EL (cell line): ENCODE measurements at places on chromosomes 11 and 22.

GRCh38 chr11:116881143-116881542 is 43.7 kb upstream of the APOA1 start:
- no peak for DNase-seq

DNA sequence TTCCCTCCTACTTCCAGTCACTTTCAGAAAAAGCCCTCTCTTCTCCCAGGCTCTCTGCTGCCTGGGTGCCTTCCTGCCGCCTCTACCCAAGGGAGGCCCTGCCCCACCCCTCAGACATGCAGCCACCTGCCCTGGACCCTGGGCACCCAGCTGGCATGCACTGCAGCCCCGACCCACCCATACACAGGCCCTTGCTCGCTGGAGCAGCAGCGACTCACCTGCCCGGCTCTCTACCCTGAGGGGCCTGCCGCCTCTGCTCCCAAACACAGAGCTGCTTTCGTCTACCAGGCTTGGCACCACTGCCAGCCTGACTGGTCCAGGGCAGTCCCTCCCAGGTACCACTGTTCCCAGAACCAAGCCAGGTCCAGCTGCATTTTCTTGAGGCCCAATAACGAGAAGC is 1.2 kb upstream of the TSSK2 start:
- DNase-seq = no peak

DNA sequence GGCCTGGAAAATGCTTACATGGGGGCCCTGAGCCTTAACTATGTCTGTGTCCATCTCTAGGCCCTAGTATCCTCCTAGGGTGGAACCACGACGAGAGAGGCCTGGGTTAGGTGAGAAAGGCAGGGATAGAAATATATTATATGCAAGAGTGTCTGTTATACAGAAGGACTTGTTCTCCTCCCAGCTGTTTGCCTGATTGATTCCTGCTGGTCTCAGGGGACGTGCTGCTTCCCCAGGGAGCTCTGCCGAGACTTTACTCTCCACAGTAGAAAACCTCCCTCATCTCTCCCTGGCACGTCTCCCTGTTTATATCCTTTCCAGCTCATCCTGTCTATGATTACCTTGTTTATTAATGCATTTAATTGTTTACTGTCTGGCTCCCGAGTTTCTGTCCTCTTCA is 132.6 kb downstream of the MIAT start:
- DNase-seq = no peak

DNA sequence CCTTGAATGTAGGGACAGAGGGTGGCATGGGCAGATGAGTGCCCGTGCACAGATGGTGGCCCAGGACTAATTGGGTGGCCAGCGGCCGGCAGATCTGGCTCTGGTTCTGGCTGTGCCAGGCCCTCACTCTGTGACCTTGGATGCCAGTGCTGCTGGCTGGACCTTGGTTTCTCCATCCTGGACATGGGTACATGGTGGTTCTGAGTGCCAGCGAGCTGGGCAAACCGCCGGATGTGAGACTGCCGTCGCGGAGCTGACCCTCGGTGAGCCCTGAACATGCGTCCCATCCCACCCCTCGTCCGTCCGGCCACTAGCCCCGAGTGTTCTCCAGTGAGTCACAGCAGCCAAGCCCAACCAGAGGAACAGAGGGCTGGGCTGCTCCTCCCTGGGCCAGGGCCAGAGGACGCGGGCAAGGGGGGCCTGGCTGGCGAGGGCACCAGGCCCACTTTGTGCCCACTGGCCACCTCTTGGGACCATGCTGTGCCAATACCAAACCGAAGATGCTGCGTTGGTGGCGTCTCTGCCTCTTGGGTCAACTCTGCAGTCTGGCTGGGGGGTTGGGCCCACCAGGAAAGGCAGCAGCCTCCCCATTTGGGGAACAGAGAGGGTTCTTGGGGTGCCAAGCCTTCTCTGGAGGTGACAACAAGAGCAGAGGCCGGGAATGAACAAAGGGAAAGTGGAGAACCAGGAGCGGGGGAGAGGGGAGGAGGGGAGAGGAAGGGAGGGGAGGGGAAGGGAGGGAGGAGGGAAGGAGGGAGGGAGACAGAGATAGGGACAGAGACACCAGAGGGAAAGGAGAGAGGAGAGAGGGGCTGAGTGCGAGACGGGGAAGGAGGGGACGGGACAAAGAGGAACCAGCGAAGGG is 10.7 kb downstream of the LSP1 start:
- DNase-seq = peak; percentile 91

- no peak for DNase-seq
Measured at GRCh38 chr11:95256321-95256779, 25.3 kb upstream of the SESN3 start.

- DNase-seq = no peak
Measured at GRCh38 chr11:78685156-78685555, 110.5 kb upstream of the NARS2 start.

DNA sequence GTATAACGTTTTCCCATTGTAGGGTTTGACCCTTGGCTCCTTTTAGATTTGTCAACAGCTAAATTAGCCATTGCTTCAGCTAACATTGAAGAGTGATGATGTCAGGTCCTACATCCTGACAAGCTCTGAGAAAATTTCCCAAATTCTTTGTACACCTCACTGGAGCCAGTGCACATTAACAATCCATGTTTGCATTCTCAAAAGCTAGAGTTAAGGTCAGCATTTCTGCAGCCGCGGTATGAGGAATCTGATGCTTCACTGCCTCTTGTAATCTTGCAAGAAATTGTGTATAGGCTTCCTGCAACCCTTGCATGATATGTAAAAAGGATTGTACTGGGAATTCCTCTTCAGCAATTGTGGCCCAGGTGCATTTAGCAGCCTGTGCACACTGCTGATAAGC is 33.1 kb upstream of the NCAM1 start:
- no peak for DNase-seq

GRCh38 chr22:42909363-42910058 is 52.4 kb upstream of the ARFGAP3 start:
- no peak for DNase-seq

GRCh38 chr22:19713245-19713644 is 1.1 kb upstream of the SEPTIN5 start:
- no peak for DNase-seq

GRCh38 chr11:7673724-7674434 is 579 bp upstream of the CYB5R2 start:
- peak; percentile 71 for DNase-seq

DNA sequence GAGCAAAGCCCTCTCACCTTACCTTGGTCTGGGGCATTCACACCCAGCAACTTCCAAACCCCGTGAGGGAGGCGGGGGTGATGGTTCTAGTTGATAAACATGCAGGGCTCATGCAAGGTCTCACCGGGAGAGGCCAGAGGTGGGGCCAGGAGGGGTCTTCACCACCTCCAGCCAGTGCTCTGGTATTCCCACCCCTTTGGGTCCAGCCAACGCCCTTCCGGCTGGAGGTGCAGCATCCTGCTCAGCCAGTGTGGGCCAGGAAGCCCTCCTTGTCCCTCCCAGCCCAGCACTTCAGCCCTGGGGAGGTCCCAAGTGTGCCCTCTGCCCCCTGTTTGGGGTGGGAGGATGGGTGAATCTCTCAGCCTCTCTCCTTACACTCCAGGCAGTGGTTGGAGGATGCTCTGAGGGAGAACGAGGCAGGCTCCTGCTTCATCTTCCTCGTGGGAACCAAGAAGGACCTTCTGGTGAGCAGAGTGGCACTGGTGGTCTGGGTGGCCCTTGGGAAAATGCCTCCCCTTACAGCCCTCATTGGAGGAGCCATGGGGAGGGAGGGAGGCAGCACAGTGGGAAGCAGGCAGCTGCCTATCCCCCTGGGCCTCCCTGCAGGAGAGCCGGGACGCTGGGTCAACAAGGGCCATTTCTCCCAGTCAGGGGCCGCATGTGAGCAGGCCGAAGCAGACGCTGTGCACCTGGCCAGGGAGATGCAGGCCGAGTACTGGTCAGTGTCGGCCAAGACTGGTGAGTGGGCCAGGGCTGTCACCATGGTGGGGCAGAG is 13.4 kb downstream of the RAB36 start:
- DNase-seq = no peak

DNA sequence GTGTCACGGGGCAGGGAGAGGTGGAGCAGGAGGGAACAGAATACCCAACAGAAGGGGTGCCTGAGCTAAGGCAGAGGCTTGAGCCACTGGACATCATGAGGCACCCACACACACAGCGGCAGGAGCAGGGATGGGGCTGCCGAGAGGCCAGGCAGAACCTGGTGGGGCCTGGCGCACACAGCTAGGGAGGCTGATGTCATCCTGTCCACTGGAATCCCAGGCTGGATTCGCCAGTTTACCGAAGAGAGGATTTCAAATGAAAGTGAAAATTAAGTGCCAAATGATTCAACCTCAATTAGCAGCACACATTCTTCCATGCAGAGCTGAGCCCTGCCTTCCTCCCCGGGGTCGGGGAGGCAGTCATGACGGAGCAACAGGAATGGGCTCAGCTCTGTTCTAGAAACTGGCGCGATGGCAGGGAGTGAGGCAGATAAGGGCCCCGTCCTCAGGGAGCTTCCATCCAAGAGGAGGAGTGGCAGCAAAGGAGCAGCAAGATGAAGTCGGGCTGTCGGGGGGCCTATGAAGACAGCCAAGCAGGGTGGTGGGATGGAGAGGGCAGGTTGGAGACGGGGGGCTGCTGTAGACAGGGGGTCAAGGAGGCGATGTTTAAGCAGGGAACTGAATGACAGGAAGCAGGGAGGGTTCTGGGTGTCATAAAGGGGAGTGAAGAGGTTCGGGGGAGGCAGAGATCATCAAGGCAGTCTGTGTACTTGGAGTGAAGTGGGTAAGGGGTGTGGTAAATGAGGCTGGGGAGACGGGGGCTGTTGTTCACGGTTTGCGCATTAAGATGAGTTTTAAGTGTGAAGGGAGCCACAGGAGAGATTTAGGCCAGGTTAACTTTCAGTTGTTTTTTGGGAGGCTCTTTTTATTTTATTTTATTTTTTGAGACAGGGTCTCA is 6.4 kb downstream of the RAC2 start:
- DNase-seq = peak; percentile 21

DNA sequence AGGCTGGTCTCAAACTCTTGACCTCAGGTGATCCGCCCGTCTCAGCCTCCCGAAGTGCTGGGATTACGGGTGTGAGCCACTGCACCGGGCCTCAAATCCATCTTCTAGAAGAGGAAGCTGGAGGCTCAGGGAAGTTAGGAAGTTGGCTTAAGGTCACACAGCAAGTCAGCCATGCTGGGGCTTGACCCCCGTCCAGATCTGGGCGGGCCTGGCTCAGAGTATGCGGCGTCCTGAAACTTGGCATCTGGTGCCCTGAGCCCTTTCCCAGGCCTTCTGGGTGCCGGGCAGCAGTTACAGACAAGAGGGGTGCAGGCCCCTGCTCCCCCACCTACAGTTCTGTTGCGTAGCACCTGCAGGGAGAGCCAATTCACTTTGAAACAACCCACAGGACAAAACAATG is 11.2 kb downstream of the MPPED1 start:
- DNase-seq = no peak

DNA sequence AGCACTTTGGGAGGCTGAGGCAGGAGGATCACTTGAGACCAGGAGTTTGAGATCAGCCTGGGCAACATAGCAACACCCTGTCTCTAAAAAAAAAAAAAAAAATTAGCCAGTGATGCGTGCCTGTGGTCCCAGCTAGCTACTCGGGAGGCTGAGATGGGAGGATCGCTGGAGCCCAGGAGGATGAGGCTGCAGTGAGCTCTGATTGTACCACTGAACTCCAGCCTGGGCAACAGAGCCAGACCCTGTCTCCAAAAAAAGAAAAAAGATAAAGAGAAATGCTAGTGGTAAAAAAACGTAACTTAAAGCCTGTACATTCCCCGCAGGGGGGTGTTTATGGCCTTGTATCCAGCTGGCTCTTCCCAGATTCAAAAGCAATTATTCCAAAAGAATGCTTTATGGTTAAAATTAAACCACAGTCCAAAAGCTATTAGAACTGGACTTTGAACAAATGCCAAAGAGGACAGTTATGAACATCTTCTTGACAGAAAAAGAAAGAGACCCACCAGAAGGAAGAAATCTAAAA is 16.4 kb upstream of the SNX32 start:
- DNase-seq = no peak

DNA sequence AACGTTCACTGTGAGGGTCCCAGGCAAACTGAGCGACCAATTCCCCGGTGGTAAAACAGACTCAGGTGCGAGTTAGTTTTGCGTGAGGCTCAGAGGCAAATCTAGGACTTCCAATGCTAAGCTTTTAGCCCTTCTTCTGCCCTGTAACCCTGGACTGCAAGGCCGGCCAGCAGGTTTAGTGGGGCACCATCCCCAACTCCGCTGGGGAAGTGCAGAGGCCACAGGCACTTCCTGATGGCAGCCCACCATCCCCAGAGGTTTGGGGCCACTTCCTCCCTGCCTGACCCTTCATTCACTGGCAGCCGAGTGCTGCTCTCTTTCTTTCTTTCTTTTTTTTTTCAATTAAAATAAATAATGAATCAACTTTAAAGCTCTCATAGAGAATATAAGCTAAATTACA is 124.6 kb upstream of the B3GAT1 start:
- no peak for DNase-seq

DNA sequence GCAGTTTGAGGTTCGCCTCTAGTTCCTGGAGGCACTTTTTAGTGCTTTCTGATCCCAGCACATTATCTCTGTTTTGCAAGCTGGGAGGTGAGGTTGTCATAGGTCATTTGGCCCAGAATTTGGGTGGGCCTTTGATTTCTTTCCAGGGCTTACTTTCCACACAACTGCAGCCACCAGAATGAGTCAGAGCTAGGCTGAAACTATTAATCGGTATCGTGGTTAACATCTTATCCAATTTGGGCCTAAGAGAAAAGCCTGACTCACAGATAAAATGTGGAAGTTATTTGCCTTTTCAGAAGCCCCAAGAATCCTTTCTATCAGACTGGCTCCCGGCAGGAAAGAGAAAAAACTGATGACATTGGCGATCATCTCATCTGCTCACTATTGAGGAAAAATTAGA is 166.4 kb downstream of the KIRREL3 start:
- DNase-seq = peak; percentile 93

DNA sequence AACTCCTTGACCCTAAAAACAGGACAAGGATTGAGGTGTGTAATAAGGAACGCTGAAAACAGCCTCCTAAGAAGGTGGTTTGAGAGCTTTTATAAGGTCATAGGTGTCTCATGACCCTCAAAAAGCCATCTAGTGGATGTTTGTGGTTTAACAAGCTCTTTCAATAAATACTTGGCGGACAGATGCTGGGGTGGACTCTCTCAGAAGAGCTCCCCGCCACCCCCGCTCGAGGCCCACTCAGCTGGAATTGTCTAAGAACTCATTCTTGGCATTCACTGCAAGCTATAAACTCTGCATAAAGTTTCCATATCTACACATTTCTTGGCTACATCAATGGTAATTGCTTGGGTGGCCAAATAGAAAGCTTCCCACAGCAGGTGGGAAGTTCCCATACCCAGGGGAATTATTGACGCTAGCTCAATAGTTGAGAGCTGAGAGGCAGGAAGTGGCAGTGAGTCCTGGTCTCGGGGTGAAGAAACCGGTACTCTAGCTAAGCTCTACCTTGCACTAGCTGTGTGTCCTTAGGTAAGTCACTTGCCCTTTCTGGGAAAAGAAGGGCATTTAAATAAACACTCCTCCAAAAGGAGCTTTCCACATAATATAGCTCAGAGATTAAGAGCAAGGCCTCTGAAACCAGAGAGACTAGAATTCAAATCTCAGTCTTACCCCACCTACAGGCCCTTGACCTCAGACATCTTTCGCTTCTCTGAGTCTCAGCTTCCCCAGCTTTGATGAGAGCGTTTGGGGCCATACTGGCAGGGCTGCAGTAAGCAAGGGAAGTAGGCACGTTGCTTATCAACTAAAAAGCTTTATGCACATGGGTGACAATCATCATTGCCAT is 6.4 kb downstream of the MS4A15 start:
- no peak for DNase-seq
